ENCODE measurements at places on chromosomes 5 and 9.

- no peak for DNase-seq
Observed at GRCh38 chr5:150052956-150053712, 33.2 kb downstream of the CSF1R start.

DNA sequence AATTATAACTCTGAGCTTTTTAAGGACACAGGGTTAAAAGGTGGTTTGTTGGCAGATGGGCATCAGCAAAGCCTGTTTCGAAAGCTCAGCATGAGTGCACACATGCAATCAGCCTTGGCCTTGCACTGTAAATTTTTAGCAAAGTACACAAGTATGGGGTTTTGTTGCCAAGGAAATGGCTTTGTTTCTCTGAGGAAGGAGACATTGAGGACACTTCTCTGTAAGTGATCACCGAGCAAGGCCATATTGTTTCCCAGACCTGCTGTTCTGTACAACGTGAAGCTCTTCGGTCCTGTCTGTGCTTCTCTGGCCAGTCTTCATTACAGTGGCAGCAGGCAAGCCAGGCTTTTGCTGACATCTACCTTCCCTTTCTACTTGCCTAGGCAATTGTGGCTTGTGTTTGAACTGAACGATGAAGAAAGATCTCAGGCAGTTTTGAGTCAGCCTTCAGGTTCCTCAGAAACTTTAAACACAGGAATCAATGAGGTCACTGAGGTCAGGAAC lies 27.9 kb upstream of the GLRX start:
- DNase-seq: no peak

DNA sequence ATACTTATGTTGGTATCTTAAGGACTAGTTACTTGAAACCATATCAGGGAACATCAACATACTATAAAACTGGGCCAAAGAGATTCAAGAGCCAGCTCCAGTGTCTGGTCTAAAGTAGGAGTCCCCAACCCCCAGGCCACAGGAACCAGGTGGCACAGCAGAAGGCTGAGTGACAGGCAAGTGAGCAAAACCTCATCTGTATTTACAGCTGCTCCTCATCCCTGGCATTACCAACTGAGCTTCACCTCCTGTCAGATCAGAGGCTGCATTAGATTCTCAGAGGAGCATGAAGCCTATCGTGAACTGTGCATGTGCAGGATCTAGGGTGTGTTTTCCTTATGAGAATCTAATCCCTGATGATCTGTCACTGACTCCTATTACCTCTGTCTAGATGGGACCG lies 581.6 kb upstream of the CDH9 start:
- no peak for DNase-seq

- no peak for DNase-seq
Observed at GRCh38 chr9:125663127-125663526, 43.9 kb downstream of the MAPKAP1 start.

DNA sequence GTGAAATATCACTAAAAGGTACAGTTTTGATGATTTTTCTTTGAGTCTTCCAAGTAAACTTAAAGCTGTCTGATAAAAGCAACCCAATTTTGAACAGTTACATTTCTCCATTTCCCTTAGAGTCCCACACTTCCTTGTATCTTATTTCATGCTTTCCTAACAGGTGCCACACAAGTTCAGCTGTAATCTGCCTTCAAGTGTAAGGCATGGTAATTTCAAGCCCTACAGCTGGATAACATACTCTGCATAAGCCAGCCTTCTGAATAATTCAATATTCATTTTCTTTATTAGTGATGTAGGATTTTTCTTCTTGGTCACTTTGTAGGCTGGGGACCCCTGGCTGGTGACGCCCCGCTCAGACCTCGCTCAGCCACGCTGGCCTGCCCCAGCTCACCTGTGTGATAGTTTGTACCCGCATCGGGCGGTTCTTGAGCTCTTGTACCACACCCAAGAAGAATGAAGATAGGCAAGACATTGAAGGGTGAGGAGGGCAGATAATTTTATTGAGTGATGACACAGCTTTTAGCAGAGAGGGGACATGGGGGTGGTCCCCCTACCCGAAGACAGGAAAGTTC lies 34.0 kb downstream of the SOX30 start:
- no peak for DNase-seq

DNA sequence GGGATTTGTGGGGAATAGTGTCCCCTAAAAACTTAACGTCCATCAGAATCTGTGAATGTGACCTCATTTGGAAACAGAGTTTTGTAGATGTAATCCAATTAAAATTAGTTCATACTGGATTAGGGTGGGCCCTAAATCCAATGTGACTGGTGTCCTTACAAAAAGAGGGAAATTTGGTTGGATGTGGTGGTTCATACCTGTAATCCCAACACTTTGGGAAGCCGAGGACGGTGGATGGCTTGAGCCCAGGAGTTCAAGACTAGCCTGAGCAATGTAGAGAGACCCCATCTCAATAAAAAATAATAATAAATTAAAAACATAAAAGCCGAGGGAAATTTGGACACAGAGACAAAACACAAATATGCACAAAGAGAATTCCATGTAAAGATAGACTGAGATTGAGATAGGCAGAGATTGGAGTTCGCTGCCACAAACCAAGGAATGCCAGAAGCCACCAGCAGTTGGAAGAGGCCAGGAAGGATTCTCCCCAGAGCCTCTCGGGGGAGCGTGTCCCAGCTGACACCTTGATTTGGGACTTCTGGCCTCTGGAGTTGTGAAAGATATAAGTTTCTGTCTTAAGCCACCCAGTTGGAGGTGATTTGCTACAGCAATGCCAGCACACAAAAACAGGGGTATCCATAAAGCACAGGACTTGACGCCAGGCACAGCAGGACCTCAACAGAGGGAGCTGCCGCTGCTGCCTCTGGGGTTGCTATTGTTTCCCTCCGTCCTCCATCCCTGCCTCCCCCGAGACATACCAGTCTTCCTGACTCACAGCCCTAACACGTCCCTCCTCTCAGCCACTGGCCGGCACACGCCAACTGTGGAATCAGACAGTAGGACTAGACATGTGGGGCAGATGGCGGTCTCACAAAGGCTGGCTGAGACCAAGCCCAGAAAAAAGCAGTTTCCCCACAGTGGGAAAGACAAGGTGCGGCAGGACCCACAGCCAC lies 73.8 kb upstream of the IL17B start:
- DNase-seq: peak; percentile 77

DNA sequence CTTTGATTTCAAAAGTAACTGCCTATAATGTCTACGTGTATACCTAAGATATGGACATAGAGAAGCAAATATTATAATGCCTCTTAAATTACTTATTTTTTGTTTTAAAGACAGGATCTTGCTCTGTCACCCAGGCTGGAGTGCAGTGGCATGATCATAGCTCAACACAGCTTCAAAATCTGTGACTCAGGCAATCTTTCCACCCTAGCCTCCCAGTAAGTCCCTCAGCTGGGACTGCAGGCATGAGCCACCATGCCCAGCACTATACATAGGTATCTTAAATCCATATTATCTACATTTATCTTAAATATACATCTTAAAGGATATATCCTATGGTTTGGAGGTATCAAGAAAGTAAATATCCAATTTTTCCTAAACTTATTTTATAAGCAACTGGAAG lies 261.2 kb downstream of the ARL15 start:
- DNase-seq: no peak

- no peak for DNase-seq
Observed at GRCh38 chr5:173456751-173457171, 128.5 kb upstream of the STC2 start.

GRCh38 chr5:115243412-115243811 lies 19.3 kb downstream of the PGGT1B start:
- DNase-seq: no peak

DNA sequence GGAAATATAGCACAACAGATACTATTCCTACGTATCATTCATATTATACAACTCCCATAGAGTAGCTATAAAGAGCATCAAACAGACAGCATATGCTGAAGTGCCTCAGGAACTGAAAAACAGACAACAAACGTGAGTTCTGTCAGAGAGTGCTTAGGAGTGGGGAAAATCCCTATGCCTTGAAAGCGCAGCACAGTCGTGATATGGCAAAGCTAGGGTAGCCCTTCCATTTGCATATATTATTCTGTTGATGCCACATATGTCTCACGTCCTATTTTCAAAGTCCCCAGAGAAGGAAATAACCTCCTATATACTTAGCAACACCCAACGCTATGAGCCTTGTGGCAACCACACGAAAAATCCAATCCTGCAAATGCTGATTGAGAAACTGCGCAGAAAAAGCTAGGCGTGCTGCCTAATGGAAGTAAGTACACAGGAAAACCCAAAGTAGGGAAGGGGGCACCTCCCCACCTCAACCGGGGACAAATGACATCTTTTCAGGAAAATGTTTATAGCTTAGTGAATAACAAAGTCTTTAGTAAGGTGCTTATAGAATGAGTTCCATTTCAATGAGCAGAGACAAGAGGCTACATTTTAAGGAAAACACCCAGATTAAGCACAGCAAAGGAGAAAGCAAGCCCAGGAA lies 105.1 kb downstream of the MED10 start:
- no peak for DNase-seq

DNA sequence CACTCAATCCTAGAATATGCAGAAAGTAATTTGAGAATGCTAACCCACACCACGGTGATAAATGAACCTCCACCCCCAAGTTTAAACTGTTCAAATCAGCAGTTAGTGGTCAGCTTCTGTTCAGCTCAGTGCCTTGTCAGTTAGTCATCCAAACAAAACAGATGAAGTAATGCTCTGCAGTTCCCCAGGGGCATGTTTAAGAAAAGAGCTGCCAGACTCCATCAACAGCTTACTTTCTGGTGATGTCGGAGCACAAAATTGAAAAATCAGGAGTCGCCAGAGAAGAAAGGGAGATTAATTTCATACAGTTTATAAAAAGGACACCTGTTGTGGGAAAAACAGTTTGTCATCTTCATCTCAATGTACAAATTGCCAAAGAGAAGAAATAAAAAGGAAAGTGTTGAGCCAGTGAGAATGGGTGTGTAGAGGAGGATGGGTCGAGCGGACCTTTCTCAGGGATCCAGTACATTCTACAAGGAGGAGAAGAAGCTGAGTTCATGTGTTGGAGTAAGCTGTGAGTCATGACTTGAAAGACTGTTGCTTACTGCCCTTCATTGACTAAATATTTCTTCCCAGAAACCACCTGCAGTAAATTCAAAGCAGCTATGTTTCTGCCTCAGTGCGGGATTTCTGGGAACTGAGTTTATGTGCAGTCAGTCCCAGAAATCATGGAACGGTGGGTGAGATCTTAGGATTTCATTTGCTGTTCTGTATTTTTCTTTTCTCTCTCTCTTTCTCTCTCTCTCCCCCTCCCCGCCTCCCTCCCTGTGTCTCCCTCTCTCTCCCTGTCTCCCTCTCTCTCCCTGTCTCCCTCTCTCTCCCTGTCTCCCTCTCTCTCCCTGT lies 13.7 kb downstream of the TRIO start:
- DNase-seq: no peak

DNA sequence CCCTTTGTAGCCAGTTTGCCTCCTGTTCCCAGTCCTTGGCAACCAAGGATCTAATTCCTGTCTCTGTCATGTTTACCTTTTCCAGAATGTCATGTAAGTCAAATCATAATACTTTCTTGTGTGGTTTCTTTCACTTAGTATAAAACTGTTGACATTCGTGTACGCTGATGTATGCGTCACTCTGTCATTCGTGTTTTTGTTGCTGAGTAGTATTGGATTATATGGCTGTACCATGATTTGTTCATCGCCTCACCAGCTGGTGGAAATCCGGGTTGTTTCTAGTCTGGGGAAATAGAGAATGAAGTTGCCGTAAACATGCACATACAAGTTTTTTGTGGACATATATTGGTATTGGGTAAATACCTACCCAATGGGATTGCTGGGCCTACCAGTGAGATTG lies 97.4 kb downstream of the ANGPTL2 start:
- no peak for DNase-seq

- no peak for DNase-seq
Observed at GRCh38 chr9:119375892-119376291, 6.7 kb upstream of the BRINP1 start.

- DNase-seq: no peak
Observed at GRCh38 chr5:150301170-150301505, 1.6 kb downstream of the ARSI start.

DNA sequence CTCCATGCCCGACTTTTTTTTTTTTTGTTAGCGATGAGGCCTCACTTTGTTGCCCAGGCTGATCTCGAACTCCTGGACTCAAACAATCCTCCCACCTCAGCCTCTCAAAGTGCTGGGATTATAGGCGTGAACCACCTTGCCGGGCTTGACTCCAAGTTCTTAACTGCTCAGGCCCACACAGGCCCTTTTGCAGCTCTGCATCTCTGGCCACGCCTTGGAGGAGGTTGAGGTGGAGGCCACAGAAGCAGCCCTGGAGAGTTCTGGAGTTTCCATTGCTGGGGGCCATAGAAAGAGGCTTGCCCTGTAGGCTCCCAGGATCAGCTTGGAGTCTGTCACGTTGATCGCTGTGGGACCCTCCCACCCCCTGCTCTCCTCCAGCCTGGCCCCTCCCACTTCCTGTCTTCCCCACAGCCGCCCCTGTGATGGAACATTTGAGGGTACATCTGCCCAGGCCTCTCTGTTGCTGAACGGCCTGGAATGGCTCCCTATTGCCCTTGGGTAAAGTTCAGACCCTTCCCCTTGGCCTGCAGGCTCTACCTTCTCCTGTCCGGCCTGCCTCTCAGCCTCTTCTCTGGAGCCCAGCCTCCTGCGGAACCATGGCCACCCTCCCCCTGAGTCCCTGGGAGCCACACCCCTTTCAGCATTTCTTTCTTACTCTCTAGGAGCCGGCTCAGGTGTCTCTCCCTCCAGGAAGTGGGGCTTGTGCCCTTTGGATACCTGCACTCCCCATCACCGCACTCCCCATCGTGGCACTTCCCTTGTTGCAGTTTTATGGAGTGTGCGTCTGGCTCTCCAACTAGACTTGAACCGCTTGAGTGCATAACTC lies 30.4 kb upstream of the IER5L start:
- DNase-seq: no peak

GRCh38 chr9:134361843-134362414 lies 35.7 kb downstream of the RXRA start:
- no peak for DNase-seq

GRCh38 chr9:21443849-21444625 lies 3.8 kb downstream of the IFNA1 start:
- DNase-seq: no peak

- DNase-seq: no peak
Observed at GRCh38 chr5:104412649-104413240, 850.2 kb upstream of the NUDT12 start.

DNA sequence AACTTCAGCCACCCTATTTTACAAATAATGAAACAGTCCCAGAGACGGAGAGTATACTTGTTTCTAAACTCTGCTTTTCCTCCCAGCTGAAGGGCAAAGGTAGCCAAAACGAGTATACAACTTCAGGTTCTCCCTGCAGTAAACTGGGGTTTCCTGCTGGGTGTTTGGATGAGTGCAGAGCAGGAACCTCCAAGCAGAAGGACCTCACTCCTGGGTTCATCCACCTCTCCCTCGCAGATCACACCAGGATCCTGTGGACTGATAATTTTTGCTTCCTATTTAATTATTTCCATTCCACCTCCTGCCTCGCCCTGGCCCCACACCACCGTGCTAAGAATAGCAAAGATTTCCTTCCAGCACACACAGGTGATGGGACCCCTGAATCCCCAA lies 2.0 kb upstream of the FOXB2 start:
- no peak for DNase-seq

- no peak for DNase-seq
Observed at GRCh38 chr5:38843665-38844064, 2.1 kb upstream of the OSMR start.

- DNase-seq: no peak
Observed at GRCh38 chr5:1751864-1752822, 47.5 kb downstream of the MRPL36 start.

GRCh38 chr5:107270561-107270960 lies 400.2 kb downstream of the EFNA5 start:
- DNase-seq: no peak
